Gastroesophageal sphincter (tissue), 4 donors: ENCODE measurements at places on chromosomes 2 and 18. TPM values are rescaled to one million over a fixed set of nuclear protein-coding genes. Genes with fewer than 3 reads are reported as not detected.

The SNTG2 gene
- 2.4 TPM for total RNA-seq

The TLX2 gene
- 0.94 TPM for total RNA-seq

The CYRIA gene
- total RNA-seq, result 9.3 TPM

The ALPG gene
- total RNA-seq, result not detected

The CCDC68 gene
- total RNA-seq, result 6.2 TPM
